ENCODE measurements at places on chromosomes 2 and 18. TPM values are rescaled to one million over a fixed set of nuclear protein-coding genes. Genes with fewer than 3 reads are reported as not detected.

- DNase-seq = no peak
Measured at GRCh38 chr2:132559326-132559725, 110.7 kb downstream of the LYPD1 start.

DNA sequence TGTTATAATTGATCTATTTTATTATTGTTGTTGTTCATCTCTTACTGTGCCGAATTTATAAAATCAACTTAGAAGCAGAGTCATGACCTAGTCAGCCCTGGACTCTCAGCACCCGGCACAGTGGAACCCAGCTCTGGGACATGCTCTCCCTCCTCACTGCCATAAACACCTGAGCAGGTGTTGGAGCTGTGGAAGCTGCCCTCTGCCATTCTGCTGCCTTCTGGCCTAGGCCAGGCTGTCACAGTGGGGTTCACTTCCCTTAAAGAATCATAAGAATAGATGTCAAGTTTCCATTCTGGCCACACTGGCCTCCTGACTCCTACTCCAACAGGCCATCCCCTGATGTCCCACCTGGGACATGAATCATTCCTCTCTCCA lies 192.2 kb downstream of the ZFP36L2 start:
- DNase-seq = no peak

Gene SMAD2
- 108 TPM for total RNA-seq

Gene INHBB
- 1.3 TPM for total RNA-seq

Gene LYPD6B
- 71.1 TPM for total RNA-seq

- no peak for DNase-seq
Measured at GRCh38 chr2:43100362-43100882, 126.0 kb downstream of the ZFP36L2 start.

DNA sequence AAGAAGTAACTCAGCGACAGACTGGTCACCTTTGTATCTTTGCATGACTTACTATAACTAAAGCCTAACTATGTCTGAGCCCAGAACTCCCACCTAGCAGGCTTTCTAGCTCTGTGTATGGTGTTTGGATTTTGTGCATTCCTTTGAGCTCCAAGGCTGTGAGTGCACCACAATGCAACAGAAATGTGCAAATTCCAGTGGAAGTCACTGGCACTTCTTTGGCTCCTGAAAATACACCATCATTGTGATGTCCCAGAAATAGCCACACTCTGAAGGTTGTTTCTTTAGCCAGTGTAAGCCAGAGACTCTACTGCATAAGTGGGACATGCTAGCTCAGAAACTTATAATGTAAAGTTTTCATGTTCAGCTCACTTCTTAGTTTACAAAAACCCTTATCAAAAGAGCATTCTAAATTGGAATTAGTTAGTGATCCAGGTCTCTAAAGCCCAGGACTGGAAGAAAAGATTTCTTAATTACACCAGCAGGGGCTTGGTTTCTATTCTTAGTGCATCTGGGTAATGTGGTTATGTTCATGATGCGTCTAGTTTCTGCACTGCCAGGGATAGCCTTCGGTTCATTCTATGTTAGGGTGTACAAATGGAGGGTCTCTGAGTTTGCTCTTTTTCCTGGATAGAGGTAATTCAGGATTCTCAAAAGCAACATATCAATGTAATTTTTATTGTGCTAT lies 1239.5 kb upstream of the ZEB2 start:
- no peak for DNase-seq

DNA sequence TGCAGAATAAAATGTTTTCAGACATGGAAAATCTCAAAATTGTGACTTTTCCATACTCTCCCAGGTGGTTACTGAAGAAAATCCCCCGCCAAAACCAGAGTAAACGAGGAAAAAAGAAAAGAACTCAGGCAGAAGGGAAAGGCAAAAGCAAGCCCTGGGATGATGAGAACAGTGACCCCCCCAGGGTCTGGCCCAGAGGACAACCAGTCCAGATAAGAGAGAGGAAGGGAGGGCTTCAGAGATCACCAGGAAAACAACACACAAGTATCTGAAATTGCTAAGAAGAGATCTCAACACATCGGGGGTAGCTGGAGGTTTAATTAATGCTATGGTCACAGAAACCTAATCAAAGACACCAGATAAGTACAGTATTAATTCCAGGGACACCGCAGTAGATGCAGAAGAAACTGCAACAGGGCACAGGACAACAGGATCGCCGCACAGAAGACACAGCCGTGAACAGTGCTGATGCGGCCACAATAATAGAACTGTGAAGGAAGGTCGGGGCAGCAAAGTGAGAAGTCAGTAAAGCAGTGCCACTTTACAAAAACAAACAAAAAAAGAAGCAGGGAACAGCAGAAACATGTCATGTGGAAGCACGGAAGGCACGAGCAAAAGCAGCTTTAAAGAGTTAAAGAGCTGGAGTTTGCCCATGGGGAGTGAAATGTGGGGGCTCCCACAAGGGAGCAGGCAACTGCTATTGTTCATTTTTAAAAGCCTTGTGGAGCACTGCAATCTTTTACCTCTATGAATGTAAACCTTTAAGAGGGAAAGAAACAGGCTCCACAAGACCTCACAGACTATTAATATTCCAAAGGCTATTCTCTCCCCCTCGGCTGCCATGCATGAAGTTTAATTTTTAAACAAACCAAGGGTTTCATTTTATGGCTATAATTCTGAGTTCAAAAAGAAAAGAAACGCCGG lies 28.4 kb downstream of the FAM168B start:
- DNase-seq = no peak

Gene ZNF892
- 0.66 TPM for total RNA-seq

Gene UGT1A1
- not detected for total RNA-seq

Gene CD28
- not detected for total RNA-seq

- no peak for DNase-seq
Measured at GRCh38 chr2:98730053-98730706, 752 bp downstream of the MGAT4A start.

- peak; percentile 82 for DNase-seq
Measured at GRCh38 chr2:206915121-206915520, 24.2 kb upstream of the CPO start.

GRCh38 chr2:133266041-133266925 lies 302.0 kb downstream of the NCKAP5 start:
- DNase-seq = no peak

Gene GATA6
- total RNA-seq = 1.4 TPM

Gene M1AP
- total RNA-seq = 0.14 TPM

DNA sequence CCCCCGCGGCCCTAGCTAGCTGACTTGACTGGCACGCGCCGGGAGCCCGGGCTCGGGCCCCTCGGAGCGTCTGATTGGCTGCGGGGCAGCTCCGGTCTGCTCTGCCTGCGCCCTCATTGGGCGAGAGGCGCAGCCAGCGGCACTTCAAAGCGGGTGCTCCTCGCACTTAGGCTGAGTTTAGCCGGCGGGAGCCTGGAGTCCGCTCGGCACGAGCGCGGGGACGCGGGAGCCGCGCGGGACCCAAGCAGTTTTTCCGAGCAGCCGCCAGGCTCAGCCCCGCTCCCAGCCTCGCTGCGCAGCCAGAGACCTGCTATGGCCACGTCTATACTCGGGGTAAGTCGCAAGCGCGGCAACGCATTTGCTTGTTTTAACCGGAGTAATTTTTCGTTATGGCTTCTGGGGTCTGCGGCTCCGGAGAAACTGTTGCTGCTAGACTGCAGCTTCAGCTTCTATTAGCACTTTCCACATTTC lies at the start of gene SP9:
SP9 (plus strand) TSS at position 174 of the 471 bp plus-strand sequence; CDS start at position 313, 139 bp downstream.
- DNase-seq = no peak

GRCh38 chr18:74342416-74343043 lies 26.9 kb downstream of the C18orf63 start:
- peak; percentile 58 for DNase-seq

Gene ABCG8
- not detected for total RNA-seq

Gene FKBP7
- total RNA-seq = 51.9 TPM

DNA sequence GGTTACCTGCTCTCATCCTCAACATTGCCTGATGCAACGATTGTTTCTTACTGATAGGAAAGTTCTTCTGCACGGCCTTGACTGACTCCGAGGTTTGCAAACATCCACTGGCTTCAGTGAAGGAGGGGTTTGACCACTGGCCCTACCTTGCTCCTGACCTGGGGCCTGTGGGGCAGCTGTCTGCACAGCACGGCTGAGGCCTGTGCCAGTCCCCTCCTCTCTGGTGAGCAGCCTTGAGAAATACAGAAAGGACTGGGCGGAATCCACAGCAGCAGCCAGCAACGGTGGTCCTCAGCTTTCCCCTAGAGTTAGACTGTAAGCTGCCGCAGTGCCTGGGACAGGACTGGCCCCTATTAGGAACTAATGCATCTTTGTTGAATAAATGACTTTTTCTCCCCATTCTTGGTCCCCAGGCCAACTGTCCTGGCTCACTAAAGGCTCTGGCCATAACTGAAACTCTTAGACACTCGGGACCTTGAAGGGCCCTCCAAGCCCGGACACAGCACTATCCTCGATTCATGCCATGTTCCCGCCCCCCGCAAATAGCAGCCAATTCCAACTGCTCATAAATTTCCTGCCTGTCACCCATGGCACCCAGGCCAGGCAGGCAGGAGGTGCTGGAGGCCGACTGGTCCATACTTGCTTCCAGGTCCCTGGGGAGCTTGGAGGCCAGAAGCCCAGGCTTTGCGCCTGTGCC lies 26.7 kb downstream of the ATOH8 start:
- DNase-seq = no peak

Gene CCDC85A
- total RNA-seq = 36.5 TPM

DNA sequence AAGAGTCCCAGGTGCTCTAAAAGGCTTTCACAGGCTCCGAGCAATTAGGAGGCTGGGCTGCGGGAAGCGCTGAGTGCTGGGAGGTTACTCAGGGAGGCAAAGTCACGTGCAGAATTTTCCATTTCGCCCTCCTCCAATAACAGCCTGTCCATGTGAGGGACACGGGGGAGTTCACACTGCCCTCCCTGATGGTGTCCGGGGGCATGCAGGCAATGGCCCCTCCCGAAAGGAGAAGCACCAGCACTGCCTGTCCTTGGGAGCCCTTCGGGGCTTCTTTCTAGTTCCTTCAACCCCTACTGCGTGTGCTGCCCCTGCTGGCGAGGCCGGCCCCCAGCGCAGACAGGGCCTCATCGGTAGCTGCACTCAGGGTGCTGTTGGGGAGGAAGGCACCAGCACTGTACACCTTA lies 63.1 kb upstream of the HPCAL1 start:
- no peak for DNase-seq

- no peak for DNase-seq
Measured at GRCh38 chr2:134762508-134762907, 43.7 kb upstream of the TMEM163 start.

Gene SPP2
- total RNA-seq = not detected

DNA sequence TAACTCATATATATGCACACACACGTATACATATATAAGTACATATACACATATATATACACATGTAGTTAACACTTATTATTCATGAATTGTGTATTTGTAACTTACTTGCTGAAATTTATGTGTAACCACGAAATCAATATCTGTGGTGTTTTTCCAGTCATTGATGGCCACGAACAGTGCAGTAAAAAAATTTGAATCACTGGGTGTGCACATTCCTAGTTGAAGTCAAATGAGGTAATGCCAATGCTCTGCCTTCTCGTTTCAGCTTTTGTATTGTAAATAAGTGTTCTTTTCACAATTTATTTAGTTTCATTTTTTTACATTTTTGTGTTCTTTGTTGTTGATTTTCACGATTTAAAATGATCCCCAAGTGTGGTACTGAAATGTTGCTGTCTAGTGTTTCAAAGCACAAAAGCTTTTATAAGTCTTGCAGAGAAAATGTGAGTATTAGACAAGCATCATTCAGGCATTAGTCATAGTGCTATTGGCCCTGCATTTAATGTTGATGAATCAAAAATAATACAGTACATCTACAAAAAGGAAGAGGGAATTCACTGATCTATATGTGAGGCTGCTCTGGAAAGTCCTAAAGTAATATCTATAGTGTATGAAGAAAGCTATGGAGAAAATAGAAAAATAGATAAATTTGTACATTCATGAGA lies 419.0 kb downstream of the DSC3 start:
- no peak for DNase-seq

GRCh38 chr2:229914171-229914570 lies 7.6 kb downstream of the TRIP12 start:
- no peak for DNase-seq

Gene GYPC
- total RNA-seq = 20.4 TPM

DNA sequence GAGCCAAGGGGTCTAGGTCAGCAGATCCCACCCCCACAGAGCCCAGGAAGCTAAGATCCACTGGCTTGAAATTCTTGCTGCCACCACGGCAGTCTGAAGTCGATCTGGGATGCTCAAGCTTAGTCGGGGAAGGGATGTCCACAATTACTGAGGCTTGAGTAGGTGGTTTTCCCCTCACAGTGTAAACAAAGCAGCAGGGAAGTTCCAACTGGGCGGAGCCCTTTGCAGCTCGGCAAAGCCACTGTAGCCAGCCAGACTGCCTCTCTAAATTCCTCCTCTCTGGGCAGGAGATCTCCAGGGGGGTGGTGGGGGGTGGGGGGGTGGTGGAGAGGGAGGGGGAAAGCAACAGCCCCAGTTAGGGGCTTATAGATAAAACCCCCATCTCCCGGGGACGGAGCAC lies 419.5 kb downstream of the NUP35 start:
- no peak for DNase-seq

DNA sequence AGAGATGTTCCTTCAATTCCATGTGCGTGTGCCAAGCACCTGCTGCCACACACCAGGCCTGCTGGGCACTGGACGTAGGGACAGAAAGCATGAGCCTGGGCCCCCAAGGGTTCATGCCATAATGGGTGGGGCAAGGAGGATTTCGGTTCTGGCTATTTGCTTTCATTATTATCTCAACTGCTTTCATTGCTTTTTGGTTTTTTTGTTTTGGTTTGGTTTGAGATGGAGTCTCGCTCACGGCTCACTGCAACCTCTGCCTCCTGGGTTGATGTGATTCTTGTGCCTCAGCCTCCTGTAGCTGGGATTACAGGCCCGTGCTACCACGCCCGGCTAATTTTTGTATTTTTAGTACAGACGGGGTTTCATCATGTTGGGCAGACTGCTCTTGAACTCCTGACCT lies 57.2 kb downstream of the SF3B1 start:
- no peak for DNase-seq

Gene PID1
- total RNA-seq = 6.9 TPM

Gene C2orf72
- total RNA-seq = not detected

Gene XIRP2
- not detected for total RNA-seq

- no peak for DNase-seq
Measured at GRCh38 chr2:238260883-238261282, 21.0 kb upstream of the HES6 start.

- no peak for DNase-seq
Measured at GRCh38 chr18:42976869-42977590, 138.5 kb downstream of the RIT2 start.

Measured in HFFc6 (cell line).